ENCODE measurements at places on chromosomes 5 and 9.

GRCh38 chr9:36092509-36093215 lies 43.9 kb upstream of the GLIPR2 start:
- no peak for DNase-seq

DNA sequence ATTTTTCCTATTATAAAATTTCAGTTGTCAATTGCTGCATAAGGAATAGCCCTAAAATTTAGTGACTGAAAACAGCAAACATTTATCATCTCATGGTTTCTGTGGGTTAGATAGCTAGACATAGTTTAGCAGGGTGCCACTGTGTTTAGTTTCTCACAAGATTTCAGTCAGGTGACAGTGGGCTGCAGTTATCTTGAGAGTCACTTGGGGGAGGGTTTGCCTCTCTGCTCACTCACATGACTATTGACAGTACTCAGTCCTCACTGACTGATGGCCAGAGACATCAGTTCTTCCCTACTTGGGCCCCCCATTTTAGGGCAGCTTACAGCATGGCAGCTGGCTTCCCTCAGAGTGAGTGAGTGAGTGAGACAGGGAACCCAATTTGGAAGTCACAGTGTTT lies 42.0 kb downstream of the PBX3 start:
- no peak for DNase-seq

GRCh38 chr5:79008362-79008761 lies 23.3 kb upstream of the ARSB start:
- no peak for DNase-seq

DNA sequence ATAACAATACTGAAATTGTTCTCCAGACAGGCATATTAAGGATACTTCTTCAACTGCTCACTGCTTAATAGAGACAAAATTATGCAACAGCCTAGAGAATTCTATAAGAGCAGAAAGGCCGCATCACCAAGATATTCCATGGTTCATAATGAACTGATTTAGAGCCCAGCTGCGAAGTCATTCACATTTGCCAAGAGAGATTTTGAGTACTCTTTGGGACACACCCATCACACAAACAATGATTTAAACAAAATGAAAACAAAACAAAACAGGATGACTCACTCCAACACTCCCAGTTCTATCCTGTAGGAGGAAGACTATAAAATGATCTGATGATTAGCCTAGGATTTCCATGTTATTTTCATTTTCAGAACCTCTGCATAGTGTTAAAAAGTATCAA lies 145.7 kb upstream of the GNA14 start:
- no peak for DNase-seq

- DNase-seq, result peak; percentile 76
Observed at GRCh38 chr5:151239237-151239861, 13.6 kb upstream of the GM2A start.

GRCh38 chr5:175393897-175394296 lies 50.1 kb downstream of the DRD1 start:
- DNase-seq, result no peak
